HL-60 (cell line): ENCODE measurements at places on chromosomes 12 and 14.

GRCh38 chr12:79546466-79547043, 144.2 kb downstream of the PAWR start:
- DNase-seq = no peak

DNA sequence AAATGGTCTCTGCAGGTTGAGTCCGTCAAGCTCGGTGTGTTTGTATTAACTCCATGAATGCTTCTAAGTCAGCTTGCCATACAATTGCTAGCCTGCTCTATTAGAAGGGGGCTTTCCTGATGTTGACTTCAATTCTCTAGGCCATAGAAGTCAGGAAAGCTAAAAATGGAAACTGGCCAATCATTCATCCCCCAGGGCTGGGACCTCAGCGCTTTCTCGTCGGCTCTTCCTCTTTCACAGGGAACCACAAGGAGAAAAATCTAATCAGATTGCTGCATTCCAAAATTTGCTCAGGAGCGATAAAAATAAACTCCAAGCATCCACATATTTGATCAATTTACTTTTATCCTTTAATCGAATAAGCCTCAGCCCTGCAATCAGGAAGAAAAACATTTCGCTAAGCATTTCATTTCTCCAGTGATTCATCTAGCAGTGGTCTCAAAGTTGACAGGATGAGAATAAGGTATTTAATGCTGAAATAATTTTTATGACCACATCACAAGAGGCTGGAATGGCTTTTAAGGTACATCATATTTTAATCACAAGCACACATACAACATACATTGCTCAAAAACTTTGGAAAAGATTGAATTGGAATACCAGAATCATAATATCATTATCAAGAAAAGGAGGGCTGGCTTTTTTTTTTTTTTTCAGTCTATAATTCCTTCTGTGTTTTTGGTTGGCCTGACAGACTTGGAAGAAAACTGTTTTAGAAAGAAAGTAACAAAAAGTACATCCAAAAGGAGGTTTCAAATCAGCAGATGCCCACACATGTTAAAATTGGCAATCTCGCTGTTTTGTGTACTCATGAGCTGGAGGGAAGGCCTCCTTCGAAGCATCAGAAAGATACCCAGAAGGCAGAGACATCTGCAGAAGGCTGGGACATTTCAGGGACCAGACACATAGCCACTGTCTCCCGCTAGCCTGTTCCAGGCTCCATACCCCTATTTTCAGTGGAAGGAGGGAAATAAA, 316.3 kb downstream of the NUAK1 start:
- DNase-seq = no peak

DNA sequence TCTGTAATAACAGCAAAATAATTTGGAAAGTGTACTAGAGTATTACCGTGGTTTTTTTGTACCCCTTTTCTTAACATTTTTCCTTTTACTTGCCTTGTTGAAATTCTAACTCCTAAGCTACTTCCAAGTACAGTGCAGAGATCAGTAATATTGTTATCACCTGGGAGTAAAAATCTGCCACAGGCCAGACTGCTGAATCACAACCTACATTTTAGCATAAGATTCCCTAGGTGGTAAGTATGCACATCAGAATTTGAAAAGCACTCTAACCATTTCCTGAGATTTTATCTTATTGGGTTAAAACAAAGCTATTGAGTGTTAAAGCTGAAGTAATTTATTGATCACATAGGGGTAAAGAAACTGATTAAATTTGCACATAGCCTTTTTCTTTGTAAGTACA, 55.2 kb upstream of the KCNH3 start:
- DNase-seq = no peak

- peak; percentile 5 for DNase-seq
These were observed 89.9 kb downstream of the FLRT2 start for GRCh38 chr14:85619851-85620250.

DNA sequence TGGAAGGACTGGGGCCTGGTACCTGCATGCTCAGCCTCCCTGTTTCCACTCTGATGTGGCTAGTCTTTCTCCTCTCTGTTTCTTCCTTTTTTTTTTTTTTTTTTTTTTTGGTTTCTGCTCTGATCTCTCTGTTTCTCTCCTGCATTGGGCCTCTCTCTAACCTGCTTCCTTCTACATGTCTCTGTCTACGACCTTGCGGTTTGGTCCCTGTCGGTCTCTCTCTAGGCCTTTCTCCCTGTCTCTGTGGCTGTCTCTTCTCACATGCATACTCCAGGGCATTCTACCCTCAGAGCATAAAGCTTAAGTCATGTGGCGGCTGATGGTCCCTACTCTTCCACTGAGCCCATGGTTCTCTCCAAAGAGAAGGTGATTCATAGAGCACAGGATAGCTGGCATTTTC, 1096.6 kb downstream of the BCL11B start:
- no peak for DNase-seq

DNA sequence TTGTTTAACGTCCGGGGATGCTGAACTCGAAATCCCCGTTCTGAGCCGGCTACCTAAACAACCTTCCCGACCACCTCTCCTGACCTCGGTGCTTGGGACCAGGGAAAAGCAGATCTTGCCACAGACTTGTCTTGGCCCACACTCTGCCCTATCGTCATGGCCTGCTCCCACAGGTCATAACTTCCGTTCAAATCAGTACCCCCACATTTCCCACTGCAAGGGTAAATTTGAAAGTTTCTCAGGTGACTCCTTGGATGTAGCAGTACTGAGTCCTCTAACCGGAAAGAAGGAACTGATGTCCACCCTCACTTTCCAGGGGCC, 612 bp upstream of the RBM23 start:
- DNase-seq = no peak

DNA sequence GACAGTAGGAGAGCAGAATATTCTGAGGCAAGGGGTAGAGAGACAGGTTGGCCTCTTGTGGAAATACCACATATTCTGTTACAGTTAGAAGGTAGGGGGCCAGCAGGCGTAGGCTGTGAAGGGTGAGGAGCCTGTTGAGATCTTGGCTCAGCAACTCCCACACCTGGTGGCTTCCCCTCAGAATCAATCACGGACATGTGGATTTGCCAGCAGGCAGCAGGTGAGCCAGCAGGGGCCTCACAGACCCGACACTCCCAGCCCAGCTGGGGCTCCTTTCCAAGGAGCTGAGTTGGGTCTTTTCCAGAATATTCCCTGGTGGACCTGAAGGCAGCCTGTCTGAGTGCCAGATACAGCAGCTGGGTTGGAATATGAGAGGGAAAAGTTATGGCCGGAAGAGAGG, 150.0 kb upstream of the CRY1 start:
- DNase-seq = no peak
